ENCODE measurements at places on chromosomes 3 and 15. TPM values are rescaled to one million over a fixed set of nuclear protein-coding genes. Genes with fewer than 3 reads are reported as not detected.

The KBTBD13 gene
- total RNA-seq = not detected

The AMIGO3 gene
- not detected for total RNA-seq

The SLC28A2 gene
- not detected for total RNA-seq

The CBLB gene
- 39.8 TPM for total RNA-seq

The GOLGA6D gene
- not detected for total RNA-seq

The TEX55 gene
- not detected for total RNA-seq

All from endothelial cell of umbilical vein (primary cell).